Amygdala (tissue), 56 donors: ENCODE measurements at places on chromosomes 13 and 19.

- no peak for DNase-seq
Measured at GRCh38 chr13:32036126-32036695, 4.6 kb downstream of the FRY start.

DNA sequence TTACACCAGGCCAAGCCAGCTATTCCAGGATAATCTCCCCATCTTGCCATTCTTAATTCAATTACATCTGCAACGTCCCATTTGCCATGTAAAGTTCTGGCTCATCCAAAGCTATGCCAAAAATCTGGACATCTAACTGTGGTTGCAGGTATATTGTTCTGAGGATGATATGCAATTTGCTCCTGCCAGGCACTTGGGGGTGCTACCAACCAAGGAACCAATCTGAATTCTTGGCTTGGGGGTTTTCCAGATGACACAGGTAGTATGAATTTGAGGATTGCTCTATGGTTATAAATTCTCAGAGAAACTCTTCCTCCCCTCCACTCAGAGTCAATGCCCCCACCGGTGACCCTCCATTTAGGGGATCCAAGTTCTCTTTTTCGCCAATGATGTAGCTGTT, 33.0 kb downstream of the CRYL1 start:
- no peak for DNase-seq

DNA sequence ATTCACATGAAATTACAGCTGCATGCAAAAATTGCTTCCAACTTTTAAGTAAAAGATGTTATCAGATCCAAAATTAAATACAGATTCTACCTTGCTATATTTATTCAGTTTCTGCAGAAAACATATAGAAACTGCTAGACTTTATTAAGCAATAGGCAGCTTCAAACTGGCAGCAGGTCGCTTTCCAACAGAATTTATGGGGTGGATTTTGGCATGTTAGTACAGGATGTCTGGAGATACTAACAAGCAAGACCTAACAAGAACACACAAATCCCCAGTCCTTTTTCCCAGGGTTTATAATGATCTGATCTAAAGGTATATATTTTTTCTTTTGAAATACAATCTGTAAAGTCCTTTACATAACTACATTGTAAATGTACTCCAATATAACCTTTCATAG, 27.5 kb downstream of the TBC1D4 start:
- DNase-seq: no peak

DNA sequence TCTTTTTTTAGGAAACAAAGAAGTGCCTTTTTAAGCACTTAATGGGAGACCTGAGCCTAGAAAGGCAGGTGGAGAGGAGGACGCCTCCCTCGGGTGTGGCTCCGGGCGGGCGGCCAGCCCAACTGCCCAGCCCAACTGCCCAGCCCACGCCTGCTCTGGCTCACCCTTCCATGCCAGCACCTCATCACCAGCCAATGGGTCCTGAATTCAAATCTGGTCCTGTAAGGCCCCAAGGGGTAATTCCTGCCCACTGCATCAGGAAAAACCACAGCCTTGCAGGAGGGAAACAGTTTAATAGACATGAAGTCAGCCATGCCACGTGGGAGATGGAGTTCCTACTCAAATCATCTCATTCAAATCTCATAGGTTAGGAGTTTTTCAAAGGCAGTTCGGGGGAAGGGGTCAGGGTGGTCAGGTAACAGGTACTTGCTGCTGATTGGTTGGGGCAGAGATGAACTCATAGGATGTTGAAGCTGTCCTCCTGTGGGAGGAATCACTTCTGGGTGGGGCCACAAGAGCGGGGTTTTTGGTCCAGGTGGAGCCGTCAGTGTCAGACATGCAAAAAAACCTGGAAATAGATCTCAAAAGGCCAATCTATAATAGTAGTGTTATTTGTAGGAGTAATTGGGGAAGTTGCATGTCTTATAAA, 64.9 kb downstream of the HSPH1 start:
- DNase-seq: no peak

- no peak for DNase-seq
Measured at GRCh38 chr13:113832205-113832604, 31.7 kb downstream of the GAS6 start.

DNA sequence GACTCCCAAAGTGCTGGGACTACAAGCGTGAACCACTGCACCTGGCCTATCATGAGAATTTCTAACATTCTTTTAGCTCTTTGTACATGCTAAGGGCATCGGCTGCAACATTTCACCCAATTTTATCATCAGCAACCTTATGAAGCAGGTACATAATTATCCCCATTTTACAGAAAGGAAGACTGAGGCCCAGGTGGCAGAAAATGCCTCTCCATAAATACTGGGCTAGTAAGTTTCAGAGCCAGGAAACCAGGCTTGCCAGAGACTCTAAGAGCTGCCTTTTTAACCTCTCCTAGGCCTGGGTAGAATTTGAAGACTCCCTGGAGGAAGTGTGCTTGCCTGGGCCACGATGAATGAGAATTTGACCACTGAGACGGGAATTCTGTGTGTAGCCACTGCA, 2.2 kb downstream of the ERCC2 start:
- DNase-seq: no peak

DNA sequence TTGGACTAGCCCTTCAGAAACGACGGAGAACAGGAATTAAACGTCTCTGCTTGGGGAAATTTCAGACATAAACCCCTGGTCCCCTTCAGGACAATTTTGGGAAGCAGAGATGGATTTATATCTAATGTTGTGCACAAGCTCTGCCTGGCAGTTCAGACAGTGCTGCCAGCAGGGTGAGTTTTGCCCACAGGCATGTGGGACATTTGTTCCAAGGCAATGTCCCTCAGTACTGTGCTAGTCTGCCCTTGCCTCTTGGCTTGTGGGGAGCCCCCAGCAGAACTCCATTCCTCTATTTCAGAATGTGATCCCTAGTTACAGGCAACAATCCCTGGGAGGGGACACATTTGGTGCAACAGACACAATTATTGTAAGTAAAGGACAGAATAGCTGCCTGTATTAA, 76.5 kb upstream of the GPR12 start:
- DNase-seq: no peak

DNA sequence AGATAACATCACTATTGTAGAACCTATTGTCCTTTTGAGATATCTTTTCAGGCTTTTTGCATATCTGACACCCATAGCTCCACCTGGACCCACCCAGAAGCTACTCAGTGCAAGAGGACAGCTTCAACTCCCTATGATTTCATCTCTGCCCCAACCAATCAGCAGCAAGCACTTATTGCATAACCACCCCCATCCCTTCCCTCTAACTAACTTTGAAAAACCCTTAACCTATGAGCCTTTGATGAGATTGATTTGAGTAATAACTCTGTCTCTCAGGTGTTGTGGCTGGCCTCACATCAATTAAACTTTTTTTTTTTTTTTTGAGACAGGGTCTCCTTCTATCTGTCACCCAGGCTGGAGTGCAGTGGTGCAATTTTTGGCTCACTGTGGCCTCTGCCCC, 13.4 kb upstream of the MTRF1 start:
- no peak for DNase-seq

GRCh38 chr19:11373885-11374432, 507 bp upstream of the SWSAP1 start:
- DNase-seq: peak; percentile 32

DNA sequence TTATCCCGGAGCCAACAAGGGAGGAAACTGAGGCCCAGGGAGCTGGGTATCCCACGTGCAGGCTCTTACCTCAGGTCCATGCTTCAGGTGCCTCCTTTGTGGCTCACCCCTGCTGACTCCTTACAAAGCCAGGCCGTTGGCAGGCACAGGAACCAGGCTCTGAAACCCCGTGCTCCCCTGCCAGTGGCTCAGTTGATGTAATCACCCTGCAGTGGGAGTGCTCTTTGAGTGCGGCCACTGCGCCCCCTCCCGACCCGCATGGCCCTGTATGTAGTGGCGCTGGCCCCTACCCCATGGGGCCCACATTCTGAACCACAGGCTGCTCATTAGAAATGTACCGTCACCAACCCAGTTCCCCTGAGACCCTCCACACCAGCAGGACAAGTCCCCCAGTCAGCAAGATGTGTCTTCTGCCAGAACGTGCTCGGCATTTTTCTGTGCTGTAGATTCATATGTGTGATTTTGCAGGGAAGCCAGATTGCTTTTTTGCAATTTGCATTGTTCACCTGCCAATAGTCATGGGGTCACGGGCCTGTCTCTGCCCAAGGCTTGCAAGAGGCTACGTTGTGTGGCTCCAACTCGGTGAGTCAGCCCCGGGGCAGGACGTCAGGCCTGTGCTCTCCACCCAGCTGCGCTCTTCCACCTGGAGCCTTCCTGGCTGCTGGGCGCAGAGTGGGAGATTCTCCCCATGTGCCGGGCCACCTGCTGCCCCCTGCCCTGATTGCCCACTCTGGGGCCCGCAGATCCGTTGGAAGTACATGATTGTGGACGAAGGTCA, 60.3 kb downstream of the SMARCA4 start:
- DNase-seq: no peak

GRCh38 chr19:19602136-19602712, 16.3 kb downstream of the PBX4 start:
- DNase-seq: no peak

- no peak for DNase-seq
Measured at GRCh38 chr19:35292421-35293362, 731 bp downstream of the MAG start.

- DNase-seq: no peak
Measured at GRCh38 chr13:102466610-102467190, 64.9 kb upstream of the FGF14 start.
